Progenitor cell of endocrine pancreas (in vitro differentiated cells): ENCODE measurements at places on chromosomes 1 and 21. TPM values are rescaled to one million over a fixed set of nuclear protein-coding genes. Genes with fewer than 3 reads are reported as not detected.

- H3K4me1 ChIP-seq = peaks cover 33% of the 10 kb centered on the region
- peaks cover 18% of the 10 kb centered on the region for H3K36me3 ChIP-seq
- H3K27ac ChIP-seq = no peak overlapping the region
- H3K4me3 ChIP-seq = no peak overlapping the region
- no peak for DNase-seq
- no peaks in the 10 kb centered on the region for H3K27me3 ChIP-seq
Measured at GRCh38 chr1:230266456-230266855, 159.7 kb downstream of the PGBD5 start.

- peaks cover 10% of the 10 kb centered on the region for H3K4me1 ChIP-seq
- no peaks in the 10 kb centered on the region for H3K27me3 ChIP-seq
- no peak overlapping the region for H3K4me3 ChIP-seq
- H3K27ac ChIP-seq = no peak overlapping the region
- peaks cover 2% of the 10 kb centered on the region for H3K36me3 ChIP-seq
Measured at GRCh38 chr21:43597052-43597451, 62.2 kb downstream of the HSF2BP start.

GRCh38 chr1:24735156-24735508, 10.1 kb upstream of the CLIC4 start:
- peaks cover 7% of the 10 kb centered on the region for H3K4me1 ChIP-seq
- H3K27me3 ChIP-seq = no peaks in the 10 kb centered on the region
- no peaks in the 10 kb centered on the region for H3K36me3 ChIP-seq
- no peak overlapping the region for H3K27ac ChIP-seq

DNA sequence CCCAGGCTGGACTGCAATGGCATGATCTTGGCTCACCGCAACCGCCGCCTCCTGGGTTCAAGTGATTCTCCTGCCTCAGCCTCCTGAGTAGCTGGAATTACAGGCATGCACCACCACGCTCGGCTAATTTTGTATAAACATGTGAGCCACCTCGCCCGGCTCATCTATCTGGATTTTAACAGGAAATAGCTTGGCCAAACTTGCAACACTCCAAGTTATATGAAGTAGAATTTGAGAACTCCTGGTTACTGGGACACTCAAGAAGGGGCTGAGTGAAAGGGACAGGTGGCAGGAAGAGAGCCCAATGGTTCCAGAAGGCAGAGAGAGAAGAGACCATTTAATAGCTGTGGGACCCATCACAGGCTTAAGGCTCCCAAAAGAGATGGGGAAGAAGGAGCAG, 2.9 kb upstream of the GPX7 start:
- no peak overlapping the region for H3K27ac ChIP-seq
- peaks cover 32% of the 10 kb centered on the region for H3K27me3 ChIP-seq
- H3K36me3 ChIP-seq = no peaks in the 10 kb centered on the region
- peaks cover 8% of the 10 kb centered on the region for H3K4me1 ChIP-seq
- DNase-seq = no peak
- H3K4me3 ChIP-seq = no peak overlapping the region

- no peaks in the 10 kb centered on the region for H3K27me3 ChIP-seq
- no peak for DNase-seq
- no peaks in the 10 kb centered on the region for H3K4me1 ChIP-seq
- H3K36me3 ChIP-seq = peaks cover 28% of the 10 kb centered on the region
- H3K27ac ChIP-seq = no peak overlapping the region
Measured at GRCh38 chr1:70429219-70429618, 18.2 kb downstream of the CTH start.

- DNase-seq = no peak
- H3K4me3 ChIP-seq = no peak overlapping the region
- peaks cover 12% of the 10 kb centered on the region for H3K27me3 ChIP-seq
- H3K27ac ChIP-seq = no peak overlapping the region
- peaks cover 2% of the 10 kb centered on the region for H3K4me1 ChIP-seq
- peaks cover 12% of the 10 kb centered on the region for H3K36me3 ChIP-seq
Measured at GRCh38 chr1:208089761-208090370, 154.3 kb downstream of the PLXNA2 start.

GRCh38 chr1:2532485-2533160, 2.6 kb upstream of the HES5 start:
- DNase-seq = no peak
- H3K27ac ChIP-seq = no peak overlapping the region
- H3K4me3 ChIP-seq = no peak overlapping the region
- peaks cover 6% of the 10 kb centered on the region for H3K4me1 ChIP-seq

DNA sequence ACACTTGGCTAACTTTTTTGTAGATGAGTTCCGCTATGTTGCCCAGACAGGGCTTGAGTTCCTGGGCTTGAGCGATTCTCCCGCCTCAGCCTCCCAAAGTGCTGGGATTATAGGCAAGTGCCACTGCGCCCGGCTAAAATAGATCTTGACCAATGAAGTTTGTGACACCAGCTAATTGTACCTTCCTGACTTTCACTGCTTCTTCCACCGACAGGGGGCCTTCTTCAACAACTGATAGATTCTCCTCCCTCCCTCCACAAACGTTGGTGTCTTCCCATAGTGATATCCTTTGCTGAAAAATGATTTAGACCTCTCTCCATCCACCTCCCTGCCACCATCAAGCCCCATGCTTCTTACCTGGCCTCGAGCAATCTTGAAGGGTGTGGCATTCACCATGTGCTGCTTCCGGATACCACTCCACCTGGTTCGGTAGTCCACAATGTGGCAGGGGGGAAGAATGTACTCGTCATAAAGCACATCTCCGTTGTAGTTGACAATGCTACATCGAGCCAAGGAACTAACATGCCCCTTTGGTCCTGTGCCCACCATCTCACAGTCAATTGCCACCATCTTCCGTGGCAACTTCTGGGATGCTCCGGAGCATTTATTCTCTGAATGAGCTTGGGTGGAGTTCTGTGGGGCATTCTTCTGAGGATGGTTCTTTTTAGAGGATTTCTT, 1.6 kb upstream of the METTL25B start:
- H3K27me3 ChIP-seq = no peaks in the 10 kb centered on the region
- H3K4me3 ChIP-seq = no peak overlapping the region
- H3K27ac ChIP-seq = no peak overlapping the region
- no peak for DNase-seq
- H3K4me1 ChIP-seq = peaks cover 7% of the 10 kb centered on the region
- peaks cover 11% of the 10 kb centered on the region for H3K36me3 ChIP-seq

DNA sequence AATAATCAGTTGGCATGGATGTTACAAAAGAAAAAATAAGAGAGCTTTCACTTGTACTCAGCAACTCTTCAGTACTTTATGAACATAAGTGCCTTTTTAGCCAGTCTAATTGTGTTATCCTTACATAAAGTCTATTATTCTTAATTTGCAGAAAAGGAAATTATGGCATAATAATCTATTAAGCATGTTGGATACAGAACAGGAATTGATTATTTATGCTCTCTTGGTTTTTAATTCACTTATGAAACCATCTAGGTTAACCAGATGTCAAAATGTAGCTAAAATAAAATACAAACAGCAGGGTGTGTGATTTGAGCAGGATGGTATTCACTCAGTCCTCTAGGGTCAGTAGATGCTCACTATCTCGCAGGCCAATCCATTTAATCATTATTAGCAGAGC, 79.7 kb downstream of the PLPPR5 start:
- H3K27ac ChIP-seq = no peak overlapping the region
- H3K4me3 ChIP-seq = no peak overlapping the region
- H3K4me1 ChIP-seq = peaks cover 3% of the 10 kb centered on the region
- no peak for DNase-seq
- no peaks in the 10 kb centered on the region for H3K27me3 ChIP-seq

Gene IL12RB2
- not detected in 2 replicates for total RNA-seq

Gene AIM2
- 2.0 and 2.1 TPM in 2 replicates for total RNA-seq

Gene FAM72C
- total RNA-seq = 0.62 and 2.0 TPM in 2 replicates

Gene GJC2
- 1.7 and 2.1 TPM in 2 replicates for total RNA-seq

Gene PLK3
- 11.8 and 13.3 TPM in 2 replicates for total RNA-seq

Gene UAP1
- total RNA-seq = 29.1 and 30.8 TPM in 2 replicates

Gene PLEKHG5
- total RNA-seq = 72.3 and 77.0 TPM in 2 replicates
